ENCODE measurements at places on chromosomes 7 and 10.

DNA sequence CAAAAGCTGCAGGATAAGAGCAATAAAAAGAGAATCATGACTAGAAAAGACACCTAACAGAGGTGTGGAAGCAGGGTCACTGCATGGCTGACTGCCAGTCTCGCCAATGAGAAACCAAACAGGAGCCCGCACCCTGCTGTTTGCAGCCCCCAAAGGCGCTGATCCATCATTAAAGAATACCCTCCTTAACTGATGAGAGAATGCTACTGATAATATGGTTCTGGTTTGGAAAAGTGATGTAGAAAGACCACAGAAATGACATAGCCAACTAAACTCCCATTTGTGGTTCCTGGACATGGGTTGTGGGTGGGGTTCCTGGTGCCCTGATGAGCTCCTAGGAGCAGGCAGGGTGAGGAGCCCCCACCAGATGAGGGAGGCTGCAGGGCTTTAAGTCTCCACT is 207.4 kb downstream of the TNS3 start:
- DNase-seq = no peak

DNA sequence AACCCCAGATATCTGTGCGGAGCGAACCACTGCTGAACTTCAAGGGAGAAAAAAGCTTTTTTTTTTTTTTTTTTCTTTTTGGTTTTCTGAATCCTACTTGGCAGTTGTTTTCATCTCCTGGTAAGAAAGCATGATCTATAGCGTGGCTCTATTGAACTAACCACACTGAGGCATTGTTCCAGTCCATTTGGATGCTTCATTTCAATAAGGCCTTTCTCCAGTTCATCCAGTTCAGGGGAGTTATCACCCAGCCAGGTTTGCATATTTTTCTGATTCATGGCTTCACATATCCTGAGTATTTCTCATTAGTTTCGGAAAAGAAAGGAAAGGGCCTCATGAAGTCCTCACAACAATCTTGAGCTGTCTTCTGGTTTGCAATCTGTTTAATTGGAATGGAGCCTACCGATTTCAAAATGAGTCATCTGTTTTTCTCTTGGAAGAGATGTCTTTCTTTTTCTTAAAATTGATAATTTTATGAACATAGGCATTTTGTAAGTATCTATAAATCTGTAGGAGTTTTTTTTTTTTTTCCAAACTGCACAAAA is 93.1 kb upstream of the STEAP4 start:
- DNase-seq = no peak

DNA sequence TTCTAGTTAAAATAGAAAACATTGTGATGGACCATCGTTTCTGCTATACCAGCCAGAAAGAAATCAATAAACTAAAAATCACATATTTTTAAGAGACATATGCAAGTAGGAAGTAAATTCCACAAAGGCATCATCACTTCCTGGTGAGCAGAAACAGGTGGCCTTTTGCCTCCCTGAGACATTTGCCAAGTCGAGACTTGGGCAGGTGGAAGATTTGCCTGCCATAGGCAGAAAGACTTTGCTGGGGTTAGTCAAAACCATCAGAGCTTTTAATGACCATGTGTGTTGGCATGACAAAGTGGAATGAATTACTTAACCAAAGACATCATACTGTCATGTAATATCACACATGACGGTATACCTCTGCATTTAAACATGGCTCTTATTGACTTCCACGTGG is 66.0 kb upstream of the FGL2 start:
- DNase-seq = no peak

DNA sequence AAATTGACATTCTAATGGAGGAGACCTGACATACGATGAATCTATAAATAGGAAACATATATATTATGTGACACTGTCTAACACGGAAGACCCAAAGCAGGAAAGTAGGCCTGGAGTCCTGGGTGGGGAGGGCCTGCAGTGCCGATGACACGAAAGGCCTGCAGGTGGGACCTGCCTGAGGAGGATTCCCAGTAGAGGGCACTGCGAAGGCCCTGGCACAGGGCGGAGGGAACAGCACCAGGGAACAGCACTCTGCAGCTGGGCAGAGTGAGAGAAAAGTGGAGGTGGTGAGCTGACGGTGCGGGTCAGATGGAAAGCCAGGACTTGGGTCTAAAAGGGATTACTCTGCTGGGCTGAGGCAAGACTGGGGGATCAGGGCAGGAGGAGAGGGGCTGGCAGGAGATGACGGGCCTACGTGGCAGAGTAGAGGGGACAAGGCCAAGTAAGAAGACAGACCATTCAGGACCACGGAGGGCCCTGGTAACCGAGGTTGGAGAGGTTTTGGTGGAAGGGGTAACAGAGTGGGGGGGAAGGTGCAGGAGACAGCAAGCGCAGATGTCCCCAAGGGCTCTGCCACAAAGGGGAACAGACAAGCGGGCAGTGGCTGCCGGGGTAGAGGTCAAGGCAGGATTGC is 8.1 kb downstream of the ZNF746 start:
- DNase-seq = no peak

DNA sequence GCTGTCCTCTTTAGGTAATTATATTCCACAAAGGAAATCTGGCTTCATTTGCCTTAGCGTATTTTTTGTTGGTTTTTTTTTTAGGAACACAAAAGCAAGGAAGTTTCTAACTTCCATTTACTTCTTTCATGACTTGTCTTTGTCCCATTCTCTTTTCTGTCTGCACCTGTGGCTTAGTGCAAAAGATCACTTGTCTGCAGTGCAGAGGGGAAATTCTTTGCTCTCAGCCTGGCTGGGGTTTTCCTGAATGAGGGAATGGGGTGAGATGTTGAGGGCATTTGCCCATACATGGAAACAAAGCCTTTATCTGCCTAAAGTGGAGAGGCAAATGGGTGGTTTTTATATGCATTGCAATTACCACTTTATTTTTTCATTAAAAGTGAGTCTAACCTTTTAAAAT is 361.1 kb upstream of the IGFBP3 start:
- no peak for DNase-seq

DNA sequence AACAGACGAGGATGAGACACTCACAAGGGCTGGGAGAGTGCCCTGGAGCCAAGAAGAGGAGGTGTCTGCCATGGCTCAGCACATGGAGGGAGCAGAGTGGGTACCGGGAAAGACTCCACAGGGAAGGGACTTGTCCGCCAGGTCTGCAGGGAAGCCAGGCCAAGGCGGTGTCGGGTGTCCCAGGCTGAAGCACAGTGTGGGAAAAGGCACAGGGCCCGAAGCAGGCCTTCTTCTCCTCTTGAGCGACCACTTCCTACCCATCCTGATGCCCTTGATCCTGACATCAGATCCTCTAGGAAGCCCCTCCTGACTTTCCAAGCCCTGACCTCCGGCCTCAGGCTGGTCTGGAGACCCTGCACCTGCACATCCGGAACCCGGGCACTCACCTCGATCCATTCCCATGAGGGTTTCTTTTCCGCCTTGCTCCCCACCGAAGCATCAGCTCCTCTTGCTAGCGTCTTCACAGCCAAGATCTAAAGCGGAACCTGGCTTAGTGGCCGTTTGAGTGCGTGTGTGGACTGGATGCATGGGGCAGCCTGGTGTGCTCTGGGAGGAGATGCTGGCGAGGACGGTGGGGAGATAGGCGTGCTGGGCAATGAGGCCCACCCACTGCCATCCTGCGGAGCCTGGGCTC is 8.5 kb downstream of the CALML3 start:
- no peak for DNase-seq

DNA sequence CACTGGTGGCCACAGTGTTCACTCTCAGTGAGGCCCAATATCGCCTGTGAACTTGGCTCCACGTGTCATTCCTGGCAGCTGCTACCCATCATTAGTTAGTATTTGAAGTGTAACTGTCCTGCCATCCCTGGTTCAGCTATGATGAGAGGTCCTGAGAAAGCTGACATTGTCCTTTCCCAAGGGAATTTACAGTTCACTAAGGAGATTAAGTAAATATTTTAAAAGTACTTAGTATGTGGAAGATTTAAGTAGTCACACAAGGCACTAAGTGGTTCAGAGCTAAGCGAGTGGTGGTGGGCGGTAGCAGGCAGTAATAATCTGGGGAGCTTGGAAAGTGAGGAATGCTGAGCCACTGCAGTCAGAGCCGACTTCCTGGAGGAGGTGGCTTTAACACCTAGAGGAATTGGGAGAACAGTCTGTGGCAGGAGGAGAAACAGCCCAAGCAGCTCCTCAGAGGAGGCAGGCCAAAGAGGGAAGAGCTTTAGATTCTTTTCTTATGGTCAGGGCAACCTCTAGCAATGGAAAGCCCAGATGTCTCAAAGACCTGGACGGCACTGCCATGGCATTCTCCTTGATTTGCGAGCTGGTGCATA is 519.7 kb downstream of the LRMDA start:
- DNase-seq = no peak

DNA sequence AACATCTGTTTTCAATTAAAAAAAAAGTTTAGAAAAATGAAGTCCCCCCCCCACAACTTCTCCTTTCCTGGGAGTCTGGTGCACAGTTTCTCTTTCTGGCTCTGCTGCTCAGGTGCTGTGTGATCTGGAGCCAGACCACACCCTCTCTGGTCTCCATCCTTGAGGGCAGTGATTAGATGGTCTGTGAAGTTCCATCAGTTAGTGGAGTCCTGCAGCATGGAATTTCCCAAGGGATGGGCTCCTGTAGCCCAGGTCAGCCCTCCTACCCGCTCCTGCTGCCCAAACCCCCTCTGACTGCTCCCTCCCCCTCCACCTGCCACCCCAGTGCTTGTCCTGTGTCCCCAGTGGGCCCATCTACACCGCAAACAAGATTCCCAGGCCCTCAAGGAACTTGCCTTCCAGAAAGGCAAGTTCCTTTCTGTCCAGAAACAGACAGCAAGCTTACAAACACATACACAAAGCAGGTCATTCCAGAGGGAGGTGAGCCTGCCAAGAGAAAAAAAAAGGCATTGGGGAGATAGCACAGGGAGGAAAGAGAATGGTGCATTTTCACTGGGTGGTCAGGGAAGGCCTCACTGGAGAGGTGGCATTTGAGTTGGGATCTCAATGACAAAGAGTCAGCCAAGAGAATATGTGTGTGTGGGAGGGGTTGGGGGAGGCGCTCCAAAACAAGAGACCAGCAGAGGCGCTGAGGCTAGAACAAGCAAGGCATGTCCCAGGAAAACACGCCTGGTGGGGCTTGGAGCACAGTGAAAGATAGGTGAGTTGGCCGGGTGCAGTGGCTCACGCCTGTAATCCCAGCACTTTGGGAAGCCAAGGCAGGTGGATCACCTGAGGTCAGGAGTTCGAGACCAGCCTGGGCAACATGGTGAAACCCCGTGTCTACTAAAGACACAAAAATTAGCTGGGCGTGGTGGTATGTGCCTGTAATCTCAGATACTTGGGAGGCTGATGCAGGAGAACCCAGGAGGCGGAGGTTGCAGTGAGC is 49.5 kb upstream of the SLC29A3 start:
- no peak for DNase-seq

DNA sequence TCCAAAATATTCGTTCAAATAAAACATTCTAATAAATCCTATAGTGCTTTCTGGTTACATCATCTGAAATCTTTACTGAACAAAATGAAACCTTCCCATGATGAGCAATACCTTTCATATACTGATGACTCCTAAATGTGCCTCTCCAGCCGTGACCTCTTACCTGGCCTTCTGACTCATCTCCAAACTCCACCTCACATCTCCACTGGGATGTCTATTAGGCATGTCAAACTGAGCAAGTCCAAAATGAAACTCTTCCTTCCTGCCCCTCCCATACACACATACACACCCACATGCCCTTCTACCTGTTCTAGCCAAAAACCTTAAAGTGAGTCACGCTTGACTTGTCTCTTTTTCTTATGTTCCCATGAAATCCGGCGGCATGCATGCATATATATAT is 22.9 kb downstream of the GSAP start:
- DNase-seq = peak; percentile 50

DNA sequence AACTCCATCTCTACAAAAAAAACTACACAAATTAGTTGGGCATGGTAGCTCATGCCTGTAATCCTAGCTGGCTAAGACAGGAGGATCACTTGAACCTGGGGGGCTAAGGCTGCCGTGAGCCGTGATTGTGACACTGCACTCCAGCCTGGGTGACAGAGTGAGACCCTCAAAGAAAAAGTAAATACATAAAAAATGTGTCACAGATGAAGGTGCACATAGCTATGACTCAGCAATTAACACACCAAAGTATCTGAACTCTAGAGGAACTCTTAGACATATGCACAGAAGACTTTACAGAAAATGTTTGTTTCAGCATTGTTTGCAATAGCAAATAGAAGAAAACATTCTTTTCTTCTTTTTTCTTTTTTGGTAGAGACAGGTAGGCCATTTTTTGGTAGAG is 8.3 kb downstream of the C10orf62 start:
- DNase-seq = no peak

GRCh38 chr10:60932756-60933155 is 11.2 kb downstream of the RHOBTB1 start:
- no peak for DNase-seq

- DNase-seq = no peak
Measured at GRCh38 chr7:135447748-135448147, 62.2 kb downstream of the CNOT4 start.

DNA sequence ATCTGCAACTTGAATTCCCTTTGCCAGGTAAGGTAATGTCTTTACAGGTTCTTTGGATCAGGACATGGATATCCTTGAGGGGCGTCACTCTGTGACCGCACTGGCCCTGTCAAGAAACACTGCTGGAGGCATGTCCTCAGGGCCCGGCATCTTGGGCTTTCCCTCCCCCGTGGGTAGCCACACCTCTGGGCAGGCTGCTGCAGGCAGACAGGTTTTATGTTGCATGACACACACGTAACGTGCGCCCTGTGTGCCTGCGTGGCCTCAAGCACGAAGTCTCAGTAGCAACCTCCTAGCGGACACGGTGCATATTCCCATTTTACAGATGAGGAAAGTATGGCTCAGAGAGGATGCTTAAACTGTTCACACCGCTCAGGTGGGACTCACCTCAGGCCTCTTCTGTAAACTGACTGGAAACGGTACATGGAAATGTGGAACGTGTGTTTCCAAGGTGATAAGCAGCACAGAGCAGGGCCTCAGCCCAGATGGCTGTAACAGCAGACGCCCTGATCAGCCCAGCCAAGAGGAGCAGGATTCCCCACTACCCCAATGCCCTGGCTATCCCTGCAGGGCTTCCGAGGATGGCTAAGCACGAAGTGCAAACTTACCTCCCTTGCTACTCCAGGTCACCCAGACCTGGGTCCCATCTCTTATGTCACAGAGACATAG is 553.6 kb downstream of the TCERG1L start:
- DNase-seq = no peak

GRCh38 chr10:22317076-22317370 is 835 bp downstream of the COMMD3 start:
- DNase-seq = no peak

- no peak for DNase-seq
Measured at GRCh38 chr7:134781171-134781570, 1.7 kb downstream of the CALD1 start.

DNA sequence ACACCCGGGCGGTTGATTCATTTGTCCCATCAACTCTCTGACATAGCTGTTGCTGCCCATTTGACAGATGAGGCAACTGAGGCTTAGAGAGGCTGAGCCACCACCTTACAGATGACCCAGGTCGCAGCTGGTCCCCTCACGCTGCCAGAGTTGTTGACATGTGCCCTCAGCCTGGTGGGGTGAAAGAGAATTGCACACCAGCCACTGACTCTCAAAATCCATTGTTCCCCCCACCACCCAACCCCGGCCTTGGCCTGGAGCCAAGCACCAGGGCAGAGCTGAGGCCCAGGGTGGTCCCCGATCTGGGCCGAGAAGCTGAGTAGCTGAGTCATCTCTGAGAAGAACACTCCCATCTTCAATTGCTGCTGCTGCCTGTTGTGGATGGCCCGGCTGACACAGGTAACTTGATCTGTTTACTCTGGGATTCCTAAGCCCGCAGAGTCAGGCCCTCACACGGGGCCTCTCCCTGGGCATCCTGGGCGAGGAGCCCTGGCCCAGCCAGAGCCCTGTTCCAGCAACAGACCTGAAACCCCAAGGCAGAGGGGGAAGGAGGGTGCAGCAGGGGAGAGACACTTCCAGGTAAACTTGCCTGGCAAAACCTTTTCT is 27.5 kb downstream of the PVRIG start:
- no peak for DNase-seq

- peak; percentile 37 for DNase-seq
Measured at GRCh38 chr7:12067156-12067831, 143.8 kb upstream of the TMEM106B start.

Measured in activated T-cell treated with anti-CD3 and anti-CD28 coated beads for 24 hours (primary cell).